GM18507 (cell line): ENCODE measurements at places on chromosomes 2 and 18.

DNA sequence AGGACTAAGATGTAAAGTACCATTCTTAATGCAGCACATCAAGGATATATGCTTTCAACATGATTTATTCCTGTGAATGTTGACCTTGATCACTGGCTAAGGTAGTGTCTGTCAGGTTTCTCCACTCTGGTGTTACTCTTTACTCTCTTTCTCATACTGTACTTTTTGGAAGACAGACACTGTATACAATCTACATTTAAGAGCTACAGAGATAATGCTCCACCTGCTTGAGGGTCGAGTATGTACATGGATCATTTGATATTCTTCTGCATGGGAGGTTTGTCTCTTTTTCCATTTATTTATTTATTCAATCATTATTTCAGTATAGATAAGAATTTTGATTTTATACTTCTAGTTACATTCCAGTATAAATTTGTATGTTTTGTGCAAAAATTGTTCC lies 199.5 kb upstream of the RGPD4 start:
- DNase-seq: no peak

GRCh38 chr18:36798738-36799473 lies 29.9 kb downstream of the TPGS2 start:
- DNase-seq: no peak

DNA sequence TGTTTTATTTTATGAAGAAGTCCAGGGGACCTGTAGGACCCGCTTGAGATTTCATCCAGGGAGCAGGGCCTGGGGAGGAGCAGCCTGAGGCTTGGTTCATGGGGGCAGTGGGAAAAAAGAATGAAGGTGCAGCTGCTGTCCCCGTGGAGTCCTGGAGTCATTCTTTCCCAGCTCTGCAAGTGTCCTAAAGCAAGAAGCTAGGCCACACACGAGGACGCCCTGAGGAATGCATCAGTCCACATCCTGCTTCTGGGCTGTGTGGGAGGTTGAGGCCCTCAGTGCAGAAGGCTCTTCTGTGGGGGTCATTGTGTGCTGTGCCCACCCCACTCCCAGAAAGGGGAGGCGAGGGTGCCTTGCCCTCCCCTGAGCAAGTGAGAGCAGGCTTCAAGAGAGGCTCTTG lies 179.9 kb upstream of the HS6ST1 start:
- DNase-seq: no peak

- no peak for DNase-seq
Measured at GRCh38 chr18:2968606-2969005, 44.3 kb downstream of the LPIN2 start.

- DNase-seq: no peak
Measured at GRCh38 chr2:129779783-129780182, 199.7 kb upstream of the RAB6C start.

- no peak for DNase-seq
Measured at GRCh38 chr18:76412010-76412817, 82.8 kb downstream of the ZNF516 start.

GRCh38 chr2:127086990-127087790 lies 19.8 kb downstream of the BIN1 start:
- peak; percentile 78 for DNase-seq

DNA sequence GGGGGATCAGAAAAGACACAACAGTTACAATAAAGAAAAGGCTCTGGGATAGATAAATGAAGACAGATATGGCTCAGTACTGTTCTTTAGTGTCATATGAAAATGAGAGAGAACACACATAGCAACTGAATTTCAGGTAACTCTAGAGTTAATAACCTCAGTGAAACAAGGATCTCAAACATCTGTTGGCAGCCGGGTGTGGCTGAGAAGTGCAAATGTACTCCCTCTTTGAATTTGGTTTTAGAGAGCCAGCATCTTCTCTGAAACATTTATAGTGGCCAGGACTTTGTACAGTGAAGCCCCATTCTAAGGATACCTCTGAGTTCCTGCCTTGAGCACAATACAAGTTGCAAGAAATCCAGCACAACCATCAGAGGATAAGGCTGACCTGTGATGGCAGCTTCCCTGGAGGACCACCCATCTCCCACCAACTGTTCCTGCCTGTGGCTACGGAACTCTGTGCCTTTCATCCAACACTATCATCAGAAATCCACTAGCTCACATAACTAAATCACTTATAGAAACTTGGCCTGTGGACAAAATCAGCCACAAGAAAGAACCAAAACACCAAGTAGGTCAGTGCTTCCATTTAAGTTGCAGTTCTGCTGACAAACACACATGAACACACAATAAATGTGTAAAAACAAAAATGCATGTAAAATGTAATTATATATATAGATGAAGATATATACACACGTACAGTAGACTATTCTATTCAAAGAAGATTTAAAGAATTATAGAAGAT lies 37.3 kb upstream of the PEX13 start:
- DNase-seq: no peak

GRCh38 chr18:69725855-69726508 lies 221.7 kb downstream of the CD226 start:
- no peak for DNase-seq

GRCh38 chr2:51448911-51449310 lies 417.0 kb upstream of the NRXN1 start:
- no peak for DNase-seq

DNA sequence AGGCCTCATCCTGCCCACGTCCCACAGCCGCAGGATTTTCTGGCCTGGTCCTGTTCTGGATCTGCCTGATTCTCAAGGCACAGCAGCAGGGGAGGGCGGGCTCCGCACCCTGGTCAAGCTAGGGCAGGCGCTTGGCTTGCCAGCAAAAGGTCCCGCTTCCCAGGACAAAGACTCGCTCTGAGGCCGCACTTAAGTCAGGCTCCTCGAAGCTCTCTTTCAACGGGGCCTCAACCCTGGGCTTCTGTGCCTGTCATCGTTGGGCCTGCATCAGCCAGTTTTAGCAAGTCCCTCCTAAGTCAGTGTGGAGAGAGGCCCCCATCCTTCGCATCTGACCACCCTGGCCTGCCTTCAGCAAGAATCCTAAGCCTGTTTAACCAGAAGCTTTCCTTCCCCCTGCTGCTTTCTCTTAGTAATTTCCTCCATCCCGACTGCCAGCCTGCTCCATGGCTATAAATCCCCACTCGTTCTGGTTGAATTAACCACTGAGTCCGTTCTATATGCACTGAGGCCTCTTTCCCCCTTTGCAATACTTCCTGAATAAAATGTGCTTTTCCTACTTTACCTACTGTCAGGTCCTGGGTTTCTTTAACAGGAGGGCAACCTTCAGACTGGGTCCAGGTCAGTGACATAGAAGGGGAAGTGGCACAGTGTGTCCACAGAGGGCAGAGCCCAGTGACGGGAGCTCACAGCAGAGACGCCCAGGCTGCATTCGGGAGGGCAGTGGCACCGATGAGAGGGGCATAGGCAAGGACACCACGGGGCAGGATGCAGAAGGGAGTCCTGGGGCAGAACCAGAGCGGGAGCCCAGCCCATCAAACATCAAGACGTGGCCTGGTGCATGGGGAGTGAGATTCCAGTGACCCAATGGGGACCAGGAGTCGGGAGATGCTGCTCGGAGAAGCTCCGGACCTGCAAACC lies 62.7 kb downstream of the SP110 start:
- no peak for DNase-seq

DNA sequence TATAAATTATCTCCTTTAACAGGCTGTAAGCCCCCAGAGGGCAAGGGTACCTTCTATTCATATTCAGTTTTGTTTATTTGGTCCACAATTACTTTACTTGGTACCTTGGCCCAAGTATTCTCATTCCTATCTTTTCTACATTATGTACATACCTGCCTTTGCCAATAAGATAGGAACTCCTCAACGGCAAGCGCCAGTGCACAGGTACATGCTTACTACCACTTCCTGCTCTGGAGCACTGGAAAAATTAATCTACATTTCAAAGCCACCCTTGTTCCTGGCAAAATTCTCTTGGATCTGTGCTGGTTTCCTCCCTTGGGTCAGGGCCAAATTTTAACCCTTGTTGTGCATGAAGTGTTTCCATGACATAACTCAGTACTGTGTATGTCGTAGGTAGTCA lies 34.3 kb upstream of the LMAN1 start:
- DNase-seq: no peak

DNA sequence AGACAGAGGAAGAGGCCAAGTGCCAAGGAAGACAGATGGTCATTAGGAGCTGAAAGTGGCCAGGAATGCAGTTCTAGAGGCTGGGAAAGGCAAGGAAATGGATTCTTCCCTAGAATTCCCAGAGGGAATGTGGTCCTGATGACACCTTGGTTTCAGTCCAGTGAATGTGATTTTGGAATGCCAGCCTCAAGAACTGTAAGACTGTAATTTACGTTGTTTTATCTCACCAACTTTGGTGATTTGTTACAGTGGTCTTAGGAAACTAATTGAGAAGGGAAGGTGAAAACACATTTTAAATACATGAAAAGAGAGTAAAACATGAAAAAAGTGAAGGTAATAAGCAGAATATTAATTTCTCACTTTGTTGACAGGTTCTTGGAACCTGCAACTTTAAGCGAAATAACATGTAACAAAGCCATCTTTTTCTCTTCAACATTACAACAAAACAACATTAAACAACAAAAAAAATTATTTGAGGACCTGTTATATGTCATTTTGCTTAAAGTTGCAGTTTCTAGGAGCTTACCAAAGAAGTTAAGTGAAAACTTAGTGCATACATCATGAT lies 370.2 kb downstream of the METTL4 start:
- DNase-seq: no peak

DNA sequence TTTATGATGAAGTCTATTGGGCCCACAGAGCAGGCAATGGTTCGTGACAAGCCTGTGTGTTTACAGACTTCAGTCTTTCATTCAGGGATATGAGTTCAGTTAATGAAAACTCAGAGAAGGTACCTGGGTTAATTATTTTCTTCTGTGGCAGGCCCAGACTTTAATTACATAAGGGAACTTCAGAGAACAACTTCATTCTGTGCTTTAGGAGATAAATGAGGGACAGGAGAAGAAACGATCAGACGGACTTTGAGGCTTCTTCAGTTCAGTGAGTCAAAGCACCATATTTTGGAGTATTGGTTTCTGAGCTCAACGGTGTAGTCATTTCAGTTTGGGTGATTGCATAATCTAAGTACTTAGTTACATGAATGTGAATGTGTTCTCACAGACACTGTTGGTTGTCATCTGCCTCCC lies 203.0 kb upstream of the KCNJ3 start:
- DNase-seq: no peak

DNA sequence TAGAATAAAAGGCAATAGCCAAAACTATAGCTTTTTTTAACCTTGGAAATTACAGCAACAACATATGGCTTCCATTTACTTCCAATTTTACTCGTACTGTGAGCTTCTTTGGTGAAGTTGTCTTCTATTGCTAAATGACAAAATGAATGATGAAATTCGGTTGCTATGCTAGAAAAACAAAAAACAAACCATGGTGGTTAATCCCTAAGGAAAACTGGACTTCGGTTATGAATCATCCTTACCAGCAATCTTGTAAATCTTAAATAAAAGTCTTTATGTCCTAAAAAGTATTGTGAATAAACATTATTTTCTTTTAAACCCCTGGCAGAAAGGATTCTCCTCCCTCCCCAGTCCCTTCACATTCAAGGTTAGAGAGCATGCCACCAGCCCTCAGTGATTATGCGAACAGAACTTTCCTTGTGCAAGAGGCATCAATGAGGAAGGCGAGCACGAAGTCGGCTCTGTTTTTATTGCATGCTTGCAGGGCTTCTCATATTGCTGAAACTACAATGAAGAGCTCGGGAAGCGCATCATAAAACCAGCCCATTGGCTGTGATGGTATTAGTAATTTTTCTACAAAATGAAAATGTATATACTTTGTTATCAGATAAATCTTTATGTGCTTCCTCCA lies 62.9 kb downstream of the ZNF521 start:
- no peak for DNase-seq

DNA sequence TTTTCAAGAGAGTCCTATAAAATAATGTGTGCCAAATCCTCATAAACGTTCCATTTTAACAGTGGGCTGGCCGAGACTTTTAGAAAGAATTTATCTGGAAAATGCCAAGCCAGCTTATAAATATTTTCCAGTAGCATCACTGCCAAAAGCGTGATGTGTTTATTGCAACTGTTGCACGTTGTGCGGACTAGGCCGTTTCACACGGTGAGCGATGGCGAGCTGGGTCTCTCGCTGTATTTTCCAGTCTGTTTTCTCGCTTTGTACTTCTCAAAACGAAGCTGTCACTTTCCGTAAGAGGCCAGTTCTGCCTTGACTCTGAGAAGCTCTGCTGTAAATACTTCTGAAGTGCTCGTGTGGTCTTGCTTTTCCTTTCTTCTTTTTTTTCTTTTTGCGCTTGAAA lies 65.0 kb upstream of the ZNF236 start:
- no peak for DNase-seq

DNA sequence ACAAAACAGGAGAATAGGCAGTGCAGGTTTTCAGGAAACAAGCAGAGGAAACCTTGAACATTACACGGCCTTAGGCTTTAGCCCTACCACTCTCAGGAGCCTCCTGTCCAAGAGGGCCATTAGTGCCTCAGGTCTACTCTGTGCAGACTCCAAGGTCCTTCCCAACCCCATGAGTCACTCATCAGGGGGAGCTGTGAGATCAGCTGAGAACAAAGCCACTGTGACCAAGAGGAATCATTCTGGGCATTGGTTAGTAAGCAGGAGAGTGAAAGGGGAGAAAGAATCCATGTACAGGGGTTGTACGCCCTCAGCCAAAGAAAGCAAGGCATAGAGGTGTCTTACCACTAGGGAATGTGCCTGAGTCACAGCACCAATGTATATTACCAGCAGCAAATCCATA lies 680.3 kb downstream of the DPP10 start:
- DNase-seq: no peak

GRCh38 chr18:34660572-34660971 lies 49.5 kb upstream of the DTNA start:
- no peak for DNase-seq
